ENCODE measurements at places on chromosomes 7 and 10. TPM values are rescaled to one million over a fixed set of nuclear protein-coding genes. Genes with fewer than 3 reads are reported as not detected.

The C10orf88 gene
- total RNA-seq = 9.8 TPM

The WDR86 gene
- 0.11 TPM for total RNA-seq

The GRM3 gene
- total RNA-seq = not detected

The PDAP1 gene
- 180 TPM for total RNA-seq

The PAX4 gene
- not detected for total RNA-seq

The LLCFC1 gene
- total RNA-seq = not detected

The DYNC1I1 gene
- total RNA-seq = 0.15 TPM

The SEMA3E gene
- total RNA-seq = 1.7 TPM

The ZC3HAV1L gene
- 8.6 TPM for total RNA-seq

The MBL2 gene
- total RNA-seq = not detected

The TRIM50 gene
- not detected for total RNA-seq

The TMEM176B gene
- 0.17 TPM for total RNA-seq
